Activated naive CD4-positive, alpha-beta T cell (primary cell): ENCODE measurements at places on chromosomes 12 and 14.
A peak's percentile ranks its signal among the peaks of the same experiment; 100 is the strongest.

GRCh38 chr12:90832427-90832826 is 122.5 kb downstream of the CCER1 start:
- no peak for DNase-seq

DNA sequence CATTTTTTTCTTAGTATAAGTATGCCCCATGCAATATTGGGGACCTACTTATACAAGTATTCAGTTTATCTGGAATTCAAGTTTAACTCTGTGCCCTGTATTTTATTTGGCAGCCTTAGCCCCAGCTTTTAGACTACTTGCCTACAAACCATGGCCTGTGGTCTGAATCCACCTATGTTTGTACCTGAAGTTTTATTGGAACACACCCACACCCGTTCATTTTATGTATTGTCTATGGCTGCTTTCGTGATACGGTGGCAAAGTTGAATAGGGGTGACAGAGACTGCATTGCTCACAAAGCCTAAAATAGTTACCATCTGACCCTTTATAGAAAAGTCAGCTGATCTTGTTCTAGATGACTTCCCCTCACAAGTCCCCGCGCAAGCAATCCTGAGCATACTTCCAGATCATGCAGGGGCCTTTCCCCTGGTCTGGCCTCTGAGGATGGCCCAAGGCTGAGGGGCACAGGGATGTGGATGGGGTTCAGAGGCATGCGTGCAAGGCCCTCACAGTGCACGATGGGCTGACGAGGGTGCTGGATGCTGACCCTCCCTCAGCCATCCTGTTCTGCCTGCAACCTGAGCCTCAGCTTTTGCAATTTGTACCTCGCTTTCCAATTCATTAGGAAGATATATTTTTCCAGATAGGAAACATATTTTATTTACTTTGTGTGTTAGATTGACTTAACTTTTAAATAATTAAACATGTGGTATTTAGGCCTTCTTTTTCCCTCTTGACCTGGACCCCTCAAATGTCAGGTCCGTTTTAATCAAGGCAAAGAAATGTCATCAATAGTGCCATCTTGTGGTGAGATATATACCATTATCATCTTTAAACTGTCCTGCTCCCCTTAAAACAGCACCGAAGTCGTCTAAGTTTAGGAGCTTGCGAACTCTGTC is 527.3 kb upstream of the CCDC196 start:
- DNase-seq, result no peak

DNA sequence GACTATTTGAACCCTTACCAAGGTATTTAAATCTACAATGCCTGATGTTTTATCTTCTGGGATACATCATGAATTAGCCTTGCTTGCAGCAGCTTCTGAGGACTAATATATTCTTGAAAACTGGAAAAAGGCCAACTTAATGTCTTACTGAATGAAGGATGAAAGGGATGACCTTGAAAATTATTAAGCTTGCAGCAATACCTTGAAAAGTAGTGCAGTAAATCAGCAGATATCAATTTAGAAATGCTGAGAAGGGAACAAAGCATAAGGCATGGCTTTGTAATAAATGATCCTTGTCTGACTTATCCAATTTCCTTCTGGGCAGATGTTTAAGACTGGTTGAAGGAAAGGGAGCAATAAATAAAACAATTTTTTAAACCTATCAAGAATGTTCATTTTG is 37.3 kb upstream of the FERMT2 start:
- no peak for DNase-seq

DNA sequence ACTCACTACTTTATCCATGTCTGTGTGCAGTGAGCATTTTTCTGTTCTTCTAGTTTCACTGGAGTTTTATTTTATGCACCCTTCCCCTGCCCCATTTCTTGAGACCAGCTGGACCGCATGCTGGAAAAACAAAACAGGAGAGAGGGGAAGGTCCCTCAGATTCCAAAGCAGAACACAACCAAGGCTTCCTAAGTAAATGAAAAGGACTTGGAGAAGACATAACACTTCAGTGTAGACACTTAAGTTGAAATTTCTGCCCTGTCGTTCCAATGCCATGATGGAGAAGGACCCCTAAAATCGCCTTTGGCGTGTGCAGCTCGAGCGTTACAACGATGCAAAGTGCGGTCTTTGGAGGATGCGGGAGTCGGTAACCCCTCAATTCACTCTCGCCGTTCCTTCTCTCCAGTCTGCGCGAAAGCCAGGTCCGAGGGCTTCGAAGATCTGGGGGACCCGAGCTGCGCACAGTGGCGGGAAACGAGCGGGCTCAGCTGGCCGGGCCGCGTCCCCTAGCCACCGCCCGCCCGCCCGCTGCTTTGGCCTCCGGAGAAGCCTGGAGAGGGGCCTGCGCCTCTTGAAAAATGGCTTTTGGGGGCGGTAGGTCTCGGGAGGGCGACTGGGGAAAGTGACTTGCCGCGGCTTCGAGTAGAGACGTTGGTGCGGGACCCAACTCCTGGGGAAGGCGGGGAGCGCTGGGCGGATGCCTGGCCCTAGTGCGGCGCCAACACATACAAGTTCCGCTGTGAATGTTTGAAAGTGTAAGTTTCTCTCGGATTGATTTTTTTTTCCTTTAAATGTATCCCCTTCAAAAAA is 11.2 kb upstream of the HOXC13 start:
- no peak for DNase-seq

GRCh38 chr14:97074856-97075255 is 277.7 kb downstream of the VRK1 start:
- DNase-seq, result no peak

DNA sequence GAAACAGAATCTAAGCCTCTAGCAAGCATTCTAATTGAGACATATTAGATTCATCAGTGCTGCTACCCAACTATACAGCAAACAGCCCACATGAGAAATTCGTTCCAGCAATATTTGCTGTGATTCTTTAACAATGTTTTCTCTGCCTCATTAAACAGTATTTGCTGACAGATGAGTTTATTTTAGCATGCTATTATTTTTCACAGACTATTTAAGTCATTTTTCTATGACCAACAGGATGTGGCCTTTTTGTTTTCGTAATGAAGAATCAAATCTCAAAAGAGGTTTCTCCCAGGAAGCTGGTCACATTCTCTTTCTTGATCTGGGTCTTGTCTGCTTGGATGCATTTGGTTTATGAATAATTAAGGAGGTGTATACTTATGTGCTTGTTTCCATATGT is 23.2 kb upstream of the SERPINA12 start:
- DNase-seq, result no peak

DNA sequence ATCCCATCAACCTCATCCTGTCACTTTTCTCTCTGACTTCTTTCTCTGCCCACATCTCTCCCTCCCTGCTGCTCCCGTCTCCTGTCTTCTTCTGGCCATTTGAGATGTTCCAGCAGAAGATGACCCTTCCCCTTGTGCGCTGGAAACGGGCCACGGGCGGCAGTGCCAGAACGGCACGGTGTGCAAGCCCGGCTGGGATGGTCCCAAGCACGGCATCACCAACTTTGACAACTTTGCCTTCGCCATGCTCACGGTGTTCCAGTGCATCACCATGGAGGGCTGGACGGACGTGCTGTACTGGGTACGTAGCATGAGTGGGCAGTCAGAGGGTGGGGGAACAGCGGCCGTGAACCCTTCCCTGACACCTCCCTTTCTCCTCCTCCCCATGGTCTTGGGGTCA is 301.7 kb upstream of the FKBP4 start:
- no peak for DNase-seq

- no peak for DNase-seq
Measured at GRCh38 chr12:4135919-4136605, 137.5 kb upstream of the CCND2 start.

- DNase-seq, result no peak
Measured at GRCh38 chr12:107891967-107892366, 117.5 kb downstream of the ASCL4 start.

DNA sequence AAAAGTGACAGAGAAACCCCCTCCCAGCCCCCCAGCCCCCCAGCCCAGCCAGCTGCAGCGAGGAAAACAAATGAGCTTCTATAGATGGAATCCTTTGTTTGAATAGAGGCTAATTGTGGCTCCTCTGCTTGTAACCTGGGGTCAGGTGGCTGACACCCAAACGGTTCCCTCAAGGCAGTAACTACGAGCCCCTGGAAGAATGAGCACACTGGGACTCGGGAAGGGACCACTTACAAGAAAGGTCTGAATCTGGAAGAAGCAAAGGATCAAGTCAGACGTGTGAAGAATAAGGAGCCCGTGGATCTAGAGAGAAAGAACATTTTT is 108.7 kb upstream of the FUT8 start:
- no peak for DNase-seq

DNA sequence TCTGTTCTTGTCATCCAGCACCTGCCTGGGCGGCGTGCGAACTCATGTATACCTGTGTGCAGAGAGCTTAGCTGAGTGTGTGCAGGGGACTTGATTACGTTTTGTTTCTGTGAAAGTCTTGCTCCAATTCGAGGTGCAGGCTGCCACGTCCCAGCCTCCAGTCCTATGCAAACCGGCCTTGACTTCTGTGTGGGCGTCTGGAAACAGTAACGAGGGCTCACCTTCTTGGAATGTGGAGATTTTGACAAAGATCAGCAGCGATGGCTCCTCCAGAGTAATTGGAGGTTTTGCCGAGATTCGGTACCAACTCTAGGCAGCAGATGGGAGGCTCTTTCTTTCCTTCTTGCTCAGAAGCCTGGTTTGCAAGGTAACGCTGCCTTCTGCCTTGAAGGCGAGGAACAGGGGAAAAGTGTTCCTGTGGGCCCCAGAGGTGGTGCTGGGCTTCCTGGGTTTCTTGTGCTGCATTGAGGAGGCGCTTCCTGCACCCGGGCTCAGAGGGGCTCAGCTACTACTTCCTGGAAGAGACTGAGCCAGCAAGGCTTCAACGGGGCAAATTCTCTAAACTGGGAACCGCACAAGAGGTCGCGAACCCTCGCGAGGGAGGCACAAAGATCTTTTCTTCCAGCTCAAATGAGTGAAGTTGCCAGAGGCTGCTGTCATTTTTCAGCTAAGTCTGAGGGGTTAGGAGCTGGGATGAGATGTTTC is 249.0 kb downstream of the AACS start:
- DNase-seq, result no peak

DNA sequence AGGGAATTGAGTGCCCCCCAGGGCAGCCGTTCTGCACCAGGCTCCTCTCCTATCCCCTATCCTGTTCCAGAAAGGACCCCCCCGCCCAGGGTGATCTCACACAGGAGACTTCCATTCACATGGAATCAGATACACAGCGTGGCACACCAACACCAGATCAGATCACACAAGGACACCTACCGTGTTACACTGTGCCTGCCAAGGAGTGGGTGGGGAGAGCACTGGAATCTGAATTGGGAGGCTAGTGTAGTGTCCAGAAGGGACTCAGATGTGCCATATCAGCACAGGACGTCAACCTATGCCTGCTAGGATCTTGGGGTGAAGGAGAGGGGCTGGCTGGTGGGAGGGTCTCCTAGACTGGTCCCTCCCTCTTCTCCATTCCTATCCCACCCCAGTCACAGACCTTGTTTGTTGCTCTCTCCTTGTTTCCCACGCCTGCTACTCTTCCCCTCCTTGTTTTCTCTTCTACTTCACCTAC is 2.3 kb downstream of the PTMS start:
- no peak for DNase-seq

DNA sequence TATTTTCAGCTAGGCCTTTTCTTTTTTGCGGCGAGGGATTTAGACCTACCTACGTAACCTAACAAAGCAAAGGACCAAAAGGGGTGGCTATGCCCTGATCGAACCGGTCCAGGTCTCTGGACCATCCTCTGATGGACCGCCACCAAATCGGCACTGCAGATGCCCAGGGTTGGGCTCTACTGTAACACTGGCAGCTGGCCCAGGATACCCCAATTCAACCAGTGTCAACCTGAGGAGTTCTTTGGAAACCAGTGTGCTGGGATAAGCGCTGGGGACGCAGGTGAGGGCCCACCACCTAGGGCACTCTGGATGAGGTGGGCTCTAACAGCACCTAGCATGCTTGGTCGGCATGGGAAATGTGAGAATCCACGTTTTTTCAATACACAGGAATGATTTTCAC is 32.2 kb downstream of the FBXO21 start:
- no peak for DNase-seq

DNA sequence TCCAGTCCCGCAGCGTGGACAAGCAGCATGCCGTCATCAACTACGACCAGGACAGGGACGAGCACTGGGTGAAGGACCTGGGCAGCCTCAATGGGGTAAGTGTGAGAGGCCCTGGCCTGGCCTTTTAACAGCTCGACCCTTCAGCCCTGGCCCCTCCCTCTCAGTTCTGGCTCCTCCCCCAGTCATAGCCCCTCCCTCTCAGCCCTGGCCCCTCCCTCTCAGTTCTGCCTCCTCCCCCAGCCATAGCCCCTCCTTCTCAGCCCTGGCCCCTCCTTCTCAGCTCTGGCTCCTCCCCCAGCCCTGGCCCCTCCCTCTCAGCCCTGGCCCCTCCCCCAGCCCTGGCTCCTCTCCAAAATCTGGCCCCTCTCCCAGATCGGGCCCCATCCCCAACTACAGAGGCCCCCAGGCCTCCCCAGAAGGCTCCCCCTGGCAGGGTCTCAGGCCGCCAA is 11.2 kb downstream of the CEP170B start:
- peak; percentile 37 for DNase-seq

- DNase-seq, result no peak
Measured at GRCh38 chr12:532908-533565, 73.3 kb downstream of the B4GALNT3 start.

- no peak for DNase-seq
Measured at GRCh38 chr12:4859478-4860210, 50.1 kb upstream of the KCNA1 start.

- no peak for DNase-seq
Measured at GRCh38 chr12:6981152-6982052, 10.7 kb downstream of the EMG1 start.

DNA sequence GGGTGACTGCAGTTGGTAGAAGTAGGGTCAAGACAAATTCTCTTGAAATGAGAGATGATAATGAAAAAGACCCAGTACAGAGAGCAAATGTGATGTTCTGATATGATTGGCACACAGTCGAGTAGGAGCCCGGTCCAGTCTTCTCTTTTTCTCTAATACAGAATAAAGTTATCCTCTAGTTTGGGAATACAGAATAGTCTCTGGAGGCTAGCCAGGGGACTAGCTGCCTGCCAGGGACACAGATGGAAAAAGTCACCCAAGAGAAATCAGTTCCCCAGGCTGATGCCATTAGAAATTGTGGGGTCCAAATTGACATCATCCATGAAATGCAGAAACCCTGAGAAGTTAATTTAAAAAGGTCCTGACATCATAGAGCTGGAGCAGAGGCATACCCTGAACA is 177.2 kb upstream of the NEDD1 start:
- no peak for DNase-seq

- DNase-seq, result no peak
Measured at GRCh38 chr14:33184587-33184986, 245.9 kb downstream of the NPAS3 start.

DNA sequence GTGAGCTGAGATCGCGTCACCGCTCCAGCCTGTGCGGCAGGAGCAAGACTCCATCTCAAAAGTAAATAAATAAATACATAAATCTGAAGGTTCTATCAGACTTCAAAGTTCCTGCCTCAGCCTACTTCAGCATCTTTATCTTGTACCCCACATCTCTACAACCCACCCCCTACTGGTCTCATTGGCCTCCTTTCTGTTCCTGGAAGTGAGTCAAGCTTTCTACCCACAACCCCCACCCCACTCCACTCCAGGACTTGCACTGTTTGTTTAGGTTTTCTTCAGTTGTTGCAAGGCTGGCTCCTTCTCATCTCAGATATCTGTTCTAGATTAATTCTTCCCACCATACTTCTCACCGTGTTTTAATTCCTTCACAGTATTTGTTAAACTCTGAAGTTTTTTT is 714 bp upstream of the PSMC6 start:
- DNase-seq, result no peak
